ENCODE measurements at places on chromosomes 3 and 15.
A peak's percentile ranks its signal among the peaks of the same experiment; 100 is the strongest.

GRCh38 chr3:157029365-157029790 lies 130.6 kb downstream of the CCNL1 start:
- DNase-seq: no peak

- no peak for DNase-seq
These were observed 15.5 kb upstream of the PRSS50 start for GRCh38 chr3:46733026-46733800.

DNA sequence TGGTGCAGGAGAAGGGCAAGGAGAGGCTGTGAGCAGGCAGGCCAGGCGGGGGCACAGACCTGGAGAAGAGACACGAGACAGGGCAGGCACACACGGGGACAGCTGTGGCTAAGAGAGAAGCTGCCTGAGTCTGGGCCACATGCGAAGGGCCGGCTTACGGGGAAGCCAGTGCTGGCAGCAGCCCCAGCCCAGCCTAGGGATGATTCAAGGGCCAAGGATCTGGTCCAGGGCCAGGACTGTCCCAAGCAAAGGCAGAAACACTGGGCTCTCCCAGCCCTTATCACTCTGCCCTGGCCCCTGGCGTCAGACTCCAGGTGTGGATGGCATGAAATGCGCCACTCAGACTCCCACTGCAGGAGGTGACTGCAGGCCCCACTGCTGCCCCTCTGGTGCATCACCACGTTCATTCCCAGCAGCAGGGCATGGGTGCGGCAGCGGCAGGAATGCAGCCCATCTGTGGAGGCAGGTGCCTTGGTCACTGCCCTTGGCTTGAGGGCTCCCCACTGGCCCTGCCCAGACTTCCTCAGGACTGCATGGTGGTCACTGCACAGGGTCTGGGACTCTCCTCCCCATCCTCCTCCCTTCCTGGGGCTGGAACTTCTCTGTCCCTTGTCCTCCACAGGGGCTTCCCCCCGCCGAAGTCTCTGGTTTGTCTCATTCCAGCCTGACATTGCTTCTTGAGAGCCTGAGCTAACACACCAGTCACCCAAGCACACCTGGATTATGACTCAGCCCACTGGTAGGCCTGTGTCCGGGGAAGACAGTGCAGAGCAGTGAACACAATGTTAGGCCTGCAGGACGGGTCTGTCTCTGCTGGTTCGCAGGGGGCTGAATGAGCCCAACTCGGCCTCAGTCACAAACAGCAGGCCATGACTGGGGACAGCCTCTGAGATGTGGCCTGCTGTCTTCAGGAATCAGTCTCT lies 69.3 kb downstream of the TBC1D2B start:
- no peak for DNase-seq

DNA sequence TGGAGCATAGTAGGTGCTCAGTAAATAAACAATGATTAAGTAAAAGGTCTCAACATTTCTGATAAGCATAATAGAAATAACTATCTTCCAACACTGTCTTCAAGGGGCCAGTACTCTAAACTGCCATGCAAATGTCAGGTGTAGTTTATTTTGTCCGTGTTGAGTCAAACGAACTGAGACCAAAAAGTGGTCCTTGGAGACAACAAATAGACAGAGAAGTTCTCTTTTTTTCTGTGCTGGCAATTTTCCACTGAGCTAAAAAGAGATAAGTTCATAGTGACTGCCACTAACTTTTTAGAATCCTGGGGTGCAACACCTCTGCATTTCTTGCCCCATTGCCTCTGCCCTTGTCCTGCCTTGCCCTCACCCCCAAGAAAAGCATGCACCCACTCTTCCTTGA lies 14.7 kb upstream of the MBNL1 start:
- no peak for DNase-seq

DNA sequence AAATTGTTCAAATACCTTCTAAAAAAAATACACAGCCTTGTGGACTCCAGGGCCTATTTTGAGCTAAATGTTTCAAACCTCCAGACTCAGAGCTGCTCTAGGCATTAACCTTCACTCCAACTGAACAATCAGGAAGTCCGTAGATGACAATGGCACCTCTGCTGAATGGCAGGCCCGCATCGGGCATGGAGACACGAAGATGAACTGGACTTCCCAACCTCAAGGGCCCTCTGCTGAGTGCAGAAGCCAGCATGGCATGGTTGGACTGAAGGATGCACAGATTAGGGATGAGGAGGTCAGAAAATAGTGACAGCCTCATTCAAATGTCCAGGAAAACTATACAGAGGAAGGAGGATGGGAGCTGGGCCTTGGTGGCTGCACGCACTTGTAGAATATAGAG lies 2.2 kb downstream of the FAM174B start:
- DNase-seq: no peak

GRCh38 chr3:168102735-168103410 lies 7.1 kb upstream of the GOLIM4 start:
- no peak for DNase-seq

GRCh38 chr3:30630238-30631030 lies 24.0 kb downstream of the TGFBR2 start:
- no peak for DNase-seq

DNA sequence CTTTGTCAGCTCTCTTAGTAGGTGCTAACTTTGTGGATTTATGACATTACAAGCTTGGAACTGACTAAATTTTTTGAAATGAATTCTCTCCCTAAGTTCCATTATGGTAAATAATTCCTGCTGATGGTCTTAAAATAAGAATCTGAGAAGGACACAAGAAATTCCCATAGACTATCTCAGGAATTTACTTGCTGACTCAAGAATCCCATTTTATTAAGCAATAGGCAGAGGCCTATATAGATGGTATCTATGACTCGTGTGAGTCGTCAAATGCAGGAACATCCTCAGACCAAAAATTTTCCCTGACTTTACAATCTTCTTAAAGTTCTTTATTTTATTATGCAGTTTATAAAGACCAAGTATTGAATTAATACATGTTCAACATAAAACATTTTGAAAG lies 30.7 kb upstream of the CBLB start:
- DNase-seq: no peak

- DNase-seq: no peak
These were observed 194.3 kb downstream of the NSUN3 start for GRCh38 chr3:94256888-94257813.

DNA sequence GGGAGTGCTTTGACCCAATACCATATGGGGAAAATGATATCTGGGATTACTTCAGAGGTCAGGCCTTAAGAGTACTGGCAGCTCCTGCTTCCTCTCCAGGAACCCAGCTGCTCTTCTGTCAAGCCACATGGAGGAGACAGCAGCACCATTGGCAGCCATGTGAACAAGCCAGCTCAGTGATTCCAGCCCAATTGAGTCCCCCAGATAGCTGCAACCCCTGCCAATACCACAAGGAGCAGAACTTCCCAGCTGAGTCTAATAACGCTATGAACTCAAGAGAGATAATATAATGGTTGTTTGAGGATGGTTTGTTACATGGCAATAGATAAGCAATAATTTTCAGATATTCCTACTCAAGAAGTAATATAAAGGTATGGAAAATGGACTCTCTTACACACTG lies 126.8 kb upstream of the CPNE4 start:
- DNase-seq: no peak

- no peak for DNase-seq
These were observed 4.7 kb downstream of the PIK3CB start for GRCh38 chr3:138829886-138830510.

DNA sequence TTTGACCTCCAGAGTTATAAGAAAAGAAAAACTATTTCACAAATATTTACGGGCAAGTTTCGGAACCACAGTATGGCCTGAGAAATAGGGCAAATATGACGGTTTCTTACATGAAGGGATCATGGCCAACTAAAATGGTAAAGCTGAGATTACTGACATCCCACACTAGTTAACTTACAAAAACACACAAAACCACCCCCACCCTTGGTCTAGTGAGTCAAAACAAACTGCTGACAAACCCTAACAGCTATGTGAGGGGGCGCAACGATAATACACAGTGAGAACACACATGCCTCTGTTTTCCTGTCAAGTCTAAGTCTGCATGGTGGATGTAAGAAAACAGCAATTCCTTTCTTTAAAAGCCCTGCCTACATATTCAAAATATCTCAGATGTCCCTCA lies 32.3 kb downstream of the CBLB start:
- DNase-seq: no peak

GRCh38 chr15:75966073-75966472 lies 46.2 kb downstream of the NRG4 start:
- DNase-seq: no peak

- DNase-seq: no peak
These were observed 45.1 kb upstream of the MAGI1 start for GRCh38 chr3:66083784-66084213.

DNA sequence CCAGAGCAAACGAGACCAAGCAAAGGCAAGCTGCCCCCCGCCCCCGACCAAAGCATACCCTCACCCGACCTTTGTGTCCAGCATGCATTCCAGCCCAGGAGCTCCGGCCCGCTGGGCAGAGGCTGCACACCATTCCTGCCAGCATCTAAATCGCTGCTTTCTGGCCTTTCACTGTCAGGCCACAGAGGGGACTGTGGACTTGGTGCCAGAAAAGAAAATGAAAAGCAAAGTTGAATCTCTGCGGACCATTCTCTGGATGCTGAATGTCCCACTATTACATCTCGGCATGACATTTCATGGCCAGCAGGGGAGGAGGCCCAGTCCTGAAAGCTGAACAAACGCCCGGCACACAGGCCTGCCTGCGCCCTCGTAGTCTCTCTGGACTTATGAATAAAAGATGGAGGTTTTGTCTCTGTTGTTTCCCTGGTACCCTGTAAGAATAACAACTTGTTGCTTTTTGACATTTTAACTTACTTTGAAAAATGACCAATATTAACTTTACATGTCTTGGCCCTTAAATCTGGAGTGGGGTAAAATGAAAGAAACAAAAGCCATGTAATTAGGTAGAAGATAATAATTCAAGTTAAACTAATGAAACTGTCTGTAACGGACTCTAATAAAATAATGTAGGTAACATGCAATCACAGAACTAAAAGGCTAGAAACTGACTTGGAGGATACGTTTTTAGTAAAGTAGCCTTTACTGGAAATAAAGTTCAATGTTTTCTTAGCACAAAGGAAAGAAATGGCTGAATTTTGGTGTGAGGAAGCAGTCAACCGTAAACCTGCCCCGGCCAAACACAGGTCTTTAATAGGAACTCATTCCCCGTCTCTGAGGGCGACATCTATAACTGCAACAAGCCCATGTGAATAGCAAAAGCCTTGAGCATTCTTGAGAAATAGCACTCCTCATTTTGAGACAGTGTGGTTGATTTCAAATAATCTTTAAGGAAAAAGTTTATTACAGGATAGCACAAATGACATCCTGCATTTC lies 12.7 kb downstream of the IL17RD start:
- peak; percentile 47 for DNase-seq

GRCh38 chr3:136236109-136236508 lies 14.0 kb upstream of the PCCB start:
- DNase-seq: no peak

DNA sequence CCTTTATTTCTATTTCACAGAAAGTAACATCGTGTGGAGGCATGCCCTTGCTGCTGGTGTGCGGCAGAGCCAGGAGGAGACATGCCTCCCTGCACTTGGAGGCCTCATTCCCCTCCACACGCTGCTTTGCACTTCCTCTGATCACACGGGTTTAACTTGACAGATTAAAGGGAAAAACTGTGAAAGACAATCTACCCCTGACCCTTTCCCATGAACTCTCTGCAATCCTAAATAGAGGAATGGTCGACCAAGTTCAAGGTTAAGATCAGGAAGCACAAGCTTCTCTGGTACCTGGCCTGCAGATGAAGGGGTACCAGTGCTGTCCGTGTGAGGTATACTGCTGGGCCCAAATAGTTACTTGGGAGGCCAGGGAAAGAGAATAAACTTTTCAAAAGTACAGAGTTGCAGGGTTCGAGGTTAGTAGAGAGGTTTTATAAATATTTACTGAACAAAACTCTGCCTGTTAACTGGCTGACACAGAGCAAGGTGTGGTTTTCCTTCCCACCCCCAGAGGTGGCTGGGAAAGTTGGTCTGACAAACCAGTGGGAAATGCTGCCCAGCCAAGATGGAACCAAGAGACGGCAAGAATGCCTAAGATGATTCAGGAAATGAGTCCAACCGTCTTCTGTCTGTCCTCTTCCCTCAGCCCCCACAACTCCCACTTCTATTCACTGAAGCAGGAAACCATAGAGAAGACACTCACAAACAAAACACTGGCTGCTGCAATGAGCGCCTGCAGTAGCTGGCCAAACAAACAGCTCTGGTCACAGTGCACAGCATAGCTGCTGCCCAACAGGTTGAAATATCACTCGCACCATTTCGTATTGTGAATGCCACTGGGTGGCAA lies 79.6 kb downstream of the IGF2BP2 start:
- DNase-seq: no peak

- no peak for DNase-seq
These were observed 2.7 kb downstream of the KLHL40 start for GRCh38 chr3:42688016-42688415.

DNA sequence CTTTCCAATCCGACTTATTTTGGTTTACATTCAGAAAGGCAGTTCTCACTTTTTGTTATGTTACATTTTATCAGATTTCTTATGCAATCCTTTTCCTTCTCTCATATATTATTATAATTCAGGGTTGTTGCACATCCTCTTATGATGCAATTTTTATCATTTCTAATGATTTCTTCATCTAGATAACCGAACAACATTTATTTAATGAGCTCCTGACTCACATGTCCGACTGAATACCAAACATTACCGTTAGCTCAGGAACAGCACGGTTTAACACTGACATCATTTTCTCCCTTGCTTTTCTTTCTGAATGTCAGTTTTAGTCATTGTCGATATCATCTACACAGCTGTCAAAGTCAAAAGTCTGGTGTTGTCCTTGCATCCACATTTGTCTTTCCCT lies 199.2 kb downstream of the BCHE start:
- no peak for DNase-seq

GRCh38 chr3:149466192-149466591 lies 8.3 kb upstream of the TM4SF4 start:
- no peak for DNase-seq

DNA sequence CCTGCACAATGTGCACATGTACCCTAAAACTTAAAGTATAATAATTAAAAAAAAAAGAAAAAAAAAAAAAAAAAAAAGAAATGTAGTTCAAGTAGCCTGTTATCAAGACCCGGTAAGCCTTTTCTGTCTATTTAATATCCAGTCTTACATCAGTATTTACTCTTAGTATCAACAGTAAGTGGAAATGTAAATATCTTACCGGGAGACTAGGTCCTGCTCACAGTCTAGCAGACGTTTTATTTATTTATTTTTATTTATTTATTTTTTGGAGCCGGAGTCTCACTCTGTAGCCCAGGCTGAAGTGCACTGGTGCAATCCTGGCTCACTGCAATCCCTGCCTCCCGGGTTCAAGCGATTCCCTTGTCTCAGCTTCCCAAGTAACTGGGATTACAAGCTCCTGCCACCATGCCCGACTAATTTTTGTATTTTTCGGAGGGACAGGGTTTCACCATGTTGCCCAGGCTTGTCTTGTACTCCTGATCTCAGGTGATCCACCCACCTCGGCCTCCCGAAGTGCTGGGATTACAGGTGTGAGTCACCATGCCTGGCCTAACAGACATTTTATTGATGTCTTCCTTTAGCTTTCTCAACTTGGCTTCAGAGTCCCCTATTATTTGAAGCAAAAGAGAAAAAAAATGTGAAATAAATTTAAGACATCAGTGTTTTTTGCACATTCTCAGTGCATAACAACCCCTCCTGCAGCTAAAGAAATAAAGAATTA lies 19.9 kb downstream of the C2CD4B start:
- no peak for DNase-seq
